Activated CD4-positive, CD25-positive, alpha-beta regulatory T cell (primary cell): ENCODE measurements at places on chromosomes 1 and 21.

GRCh38 chr1:179776831-179777230 lies 33.7 kb downstream of the FAM163A start:
- no peak for DNase-seq

GRCh38 chr1:232590744-232591082 lies 39.2 kb downstream of the SIPA1L2 start:
- no peak for DNase-seq

DNA sequence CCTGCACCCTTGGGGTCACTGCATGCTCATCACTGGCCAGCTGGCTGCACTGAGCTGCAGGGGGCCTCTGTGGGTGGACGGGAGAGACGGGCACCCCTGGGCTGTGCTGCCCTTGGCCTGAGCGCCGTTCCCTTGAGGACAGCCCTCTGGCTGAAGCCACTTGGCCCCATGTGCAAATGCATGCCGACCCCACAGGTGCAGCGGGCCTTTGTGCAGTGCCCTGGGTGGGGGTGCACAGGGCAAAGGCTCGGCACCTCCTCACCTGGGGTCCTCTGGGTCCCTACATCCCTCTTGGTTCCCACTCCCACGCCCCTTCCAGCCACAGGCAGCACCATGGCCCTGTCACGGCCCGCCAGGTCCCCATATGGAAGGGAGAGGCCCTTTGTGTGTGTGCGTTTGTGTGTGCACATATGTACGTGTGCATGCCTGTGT lies 41.3 kb downstream of the COQ8A start:
- DNase-seq: no peak

- DNase-seq: no peak
Measured at GRCh38 chr1:36472656-36473055, 8.5 kb upstream of the MRPS15 start.

GRCh38 chr1:155940482-155940992 lies 901 bp upstream of the RXFP4 start:
- DNase-seq: no peak

DNA sequence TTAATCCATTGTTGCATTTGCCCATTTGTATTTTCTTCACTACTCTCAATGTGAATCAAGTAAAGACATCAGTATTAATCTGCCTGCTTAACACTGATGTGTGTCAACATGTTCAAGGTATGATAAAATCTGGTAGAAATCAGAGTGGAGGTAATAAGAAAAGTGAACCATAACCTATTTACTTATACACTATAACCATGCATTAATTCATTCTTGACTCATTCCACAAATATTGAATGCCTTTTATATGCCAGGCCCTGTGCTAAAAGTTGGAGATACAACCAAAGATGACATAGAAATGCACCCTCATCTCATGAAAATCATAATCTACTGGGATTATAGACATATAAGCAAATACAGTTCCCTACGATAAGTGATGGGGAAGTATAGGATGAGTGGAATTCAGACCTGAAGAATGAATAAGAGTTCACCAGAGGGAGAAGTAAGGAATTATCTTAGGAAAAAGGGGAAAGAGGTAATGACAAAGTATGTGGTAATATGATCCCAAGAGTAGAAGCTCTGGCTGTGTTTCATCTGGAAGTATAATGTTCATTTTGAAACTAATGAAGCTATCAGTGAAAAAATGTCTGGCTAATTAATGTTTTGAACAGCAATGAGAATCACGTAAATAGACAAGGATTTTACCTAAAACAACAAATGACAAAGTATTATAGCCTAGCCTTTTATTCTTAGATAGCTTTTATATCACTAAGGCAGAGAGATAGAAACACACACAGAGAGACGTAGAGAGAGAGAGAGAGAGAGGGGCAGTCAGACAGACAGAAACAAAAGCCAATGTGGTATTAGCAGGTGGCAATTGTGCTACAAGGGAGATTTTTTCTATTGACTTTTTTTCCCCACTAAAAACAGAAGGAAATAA lies 7.0 kb upstream of the RWDD3 start:
- DNase-seq: no peak

DNA sequence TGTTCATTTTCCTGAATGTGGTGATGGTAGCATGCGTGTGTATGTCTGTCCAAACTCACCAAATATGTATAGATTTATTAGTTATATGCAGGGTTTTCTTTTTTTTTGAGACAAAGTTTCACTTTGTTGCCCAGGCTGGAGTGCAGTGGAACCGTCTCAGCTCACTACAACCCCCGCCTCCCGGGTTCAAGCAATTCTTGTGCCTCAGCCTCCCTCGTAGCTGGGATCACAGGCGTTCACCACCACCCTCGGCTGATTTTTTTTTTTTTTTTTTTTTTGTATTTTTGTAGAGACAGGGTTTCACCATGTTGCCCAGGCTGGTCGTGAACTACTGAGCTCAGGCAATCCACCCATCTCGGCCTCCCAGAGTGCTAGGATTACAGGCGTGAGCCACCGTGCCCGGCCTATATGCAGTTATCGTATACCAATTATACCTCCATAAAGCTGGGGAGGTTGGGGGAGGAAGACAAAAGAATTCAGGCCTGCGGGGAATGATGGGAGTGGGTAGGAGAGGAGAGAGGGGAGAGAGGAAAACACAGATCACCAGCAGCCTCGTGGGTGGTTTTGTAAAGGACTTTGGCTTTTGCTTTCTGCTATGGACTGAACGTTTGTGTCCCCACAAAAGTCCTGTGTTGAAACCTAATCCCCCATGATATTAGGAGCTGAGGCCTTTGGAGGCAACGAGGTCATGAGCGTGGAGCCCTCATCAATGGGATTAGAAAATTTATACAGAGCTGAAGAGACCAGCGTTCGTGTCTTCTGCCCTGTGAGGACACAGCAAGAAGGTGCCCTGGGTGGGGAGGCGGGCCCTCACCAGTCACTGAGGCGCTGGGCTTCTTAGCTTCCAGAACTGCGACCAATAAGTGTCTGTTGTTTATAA lies 4.4 kb upstream of the HNRNPU start:
- no peak for DNase-seq

DNA sequence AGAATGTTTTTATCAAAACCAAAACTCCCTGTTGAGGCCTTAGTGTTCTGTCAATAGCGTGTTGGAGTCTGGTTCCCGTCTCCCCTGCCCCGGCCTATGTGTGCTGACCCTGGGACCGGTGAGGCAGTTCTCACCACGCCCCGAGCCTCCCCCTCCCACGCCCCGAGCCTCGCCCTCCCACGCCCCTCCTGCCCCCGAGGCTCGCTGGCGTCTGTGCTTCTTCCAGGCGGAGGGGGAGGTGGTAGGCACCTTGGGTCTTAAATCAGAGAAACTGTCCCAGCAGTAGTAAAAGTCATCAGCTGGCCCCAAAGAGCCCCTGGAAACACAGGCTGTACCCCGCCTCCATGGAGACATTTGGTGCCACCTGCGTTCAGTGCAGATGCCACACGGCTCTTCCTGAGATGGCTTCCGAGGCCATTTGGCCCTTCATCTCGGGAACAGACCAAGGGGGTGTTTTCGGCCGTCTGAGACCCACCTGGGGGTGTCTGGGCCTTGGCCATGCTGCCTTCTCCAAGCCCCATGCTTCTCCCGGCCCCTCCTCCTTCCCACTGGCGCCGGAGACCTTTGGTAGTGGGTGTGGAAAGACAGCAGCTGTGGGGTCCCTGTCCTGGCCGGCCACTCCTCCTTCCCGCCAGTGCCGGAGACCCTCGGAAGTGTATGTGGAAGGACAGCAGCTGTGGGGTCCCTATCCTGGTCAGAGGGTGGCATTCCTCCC lies 44.7 kb downstream of the SKI start:
- DNase-seq: no peak

DNA sequence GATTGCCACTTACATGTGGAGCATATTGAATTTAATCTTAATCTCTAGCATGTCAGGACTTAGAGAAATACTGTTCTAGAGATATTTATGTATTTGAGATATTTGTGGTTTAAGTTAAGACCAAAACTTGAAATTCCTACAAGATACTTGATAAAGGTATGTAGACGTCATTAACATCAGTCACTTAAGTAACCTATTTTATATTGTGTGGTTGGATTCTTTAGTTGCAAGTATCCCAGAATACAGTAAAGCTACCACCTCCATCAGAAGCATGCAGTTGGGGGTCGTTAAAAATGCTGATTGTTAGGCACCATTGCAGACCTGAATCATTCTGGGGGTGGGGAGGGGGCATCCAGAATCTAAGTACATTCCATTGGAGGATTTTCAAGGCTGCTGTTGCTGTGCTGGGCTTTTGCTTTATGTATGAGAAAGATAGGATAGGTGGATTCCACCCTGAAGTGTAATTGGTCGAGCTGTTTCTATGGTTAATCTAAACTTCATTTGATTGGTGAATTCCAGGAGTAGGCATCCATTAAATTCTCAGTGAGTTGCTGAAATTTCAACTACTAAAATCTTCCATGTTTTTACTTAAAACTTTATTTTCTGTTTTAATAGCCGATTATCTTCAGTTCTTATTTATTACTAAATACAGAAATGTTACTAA lies 4.0 kb downstream of the H3-3A start:
- DNase-seq: no peak

GRCh38 chr1:175984813-175985212 lies 222.3 kb downstream of the COP1 start:
- no peak for DNase-seq

- no peak for DNase-seq
Measured at GRCh38 chr21:32726839-32727686, 750 bp downstream of the SYNJ1 start.

DNA sequence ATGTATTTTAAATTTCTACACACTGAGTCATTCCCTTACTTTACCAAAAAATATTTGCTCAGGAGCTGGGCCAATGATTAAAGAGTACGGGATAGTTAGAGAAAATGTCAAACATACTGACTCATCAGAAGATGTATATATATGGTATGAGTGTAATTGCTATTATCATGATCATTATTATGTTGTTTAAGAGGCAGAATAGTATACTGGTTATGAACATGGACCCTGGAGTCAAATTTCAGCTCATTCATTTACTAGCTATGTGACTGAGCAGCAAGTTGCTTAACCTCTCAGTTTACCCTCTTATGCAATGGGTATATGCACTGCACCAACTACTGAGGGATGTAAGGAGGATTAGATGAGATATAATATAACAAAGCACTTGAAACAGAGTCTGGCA lies 41.2 kb upstream of the USH2A start:
- DNase-seq: no peak

- peak; percentile 46 for DNase-seq
Measured at GRCh38 chr1:167555971-167556714, 2.6 kb upstream of the CREG1 start.

- DNase-seq: no peak
Measured at GRCh38 chr1:12549460-12550349, 68.3 kb downstream of the DHRS3 start.

GRCh38 chr21:42309753-42310213 lies 5.4 kb downstream of the TFF3 start:
- DNase-seq: peak; percentile 59

DNA sequence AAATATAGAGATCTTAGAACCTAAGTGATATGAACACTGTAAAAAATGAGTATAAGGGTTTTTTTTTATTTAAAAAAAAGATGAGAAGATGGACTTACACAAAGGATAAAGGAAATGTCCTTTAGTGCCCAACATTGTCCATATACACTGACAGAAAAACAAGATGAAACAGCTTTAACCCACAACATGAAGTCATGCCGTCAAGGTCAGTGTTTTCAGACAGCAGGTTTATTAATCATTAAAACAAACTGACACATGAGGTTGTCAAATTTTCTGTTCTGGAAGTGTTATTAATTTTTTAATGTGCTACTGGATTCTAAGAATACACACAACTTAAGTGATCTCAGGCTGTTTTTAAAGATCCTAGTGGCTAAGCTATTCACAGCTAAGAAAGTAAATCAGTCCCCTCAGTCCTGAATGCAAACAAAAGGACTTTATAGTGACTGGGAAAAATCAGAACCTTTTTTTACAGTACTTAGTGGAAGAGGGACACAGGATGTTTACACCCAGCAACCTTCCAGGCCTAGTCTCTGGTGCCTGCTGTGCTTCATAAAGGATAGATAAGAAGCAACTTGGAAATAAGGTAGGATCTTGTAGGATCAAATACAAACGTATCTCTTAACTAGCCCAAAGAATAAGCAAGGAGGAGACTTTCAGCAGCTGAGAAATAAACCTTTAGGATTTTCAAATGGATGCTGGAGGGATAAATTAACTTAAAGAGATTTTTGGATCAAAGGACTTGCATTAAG lies 21.9 kb upstream of the PKN2 start:
- DNase-seq: no peak

- no peak for DNase-seq
Measured at GRCh38 chr1:193070386-193070753, 11.0 kb downstream of the RO60 start.

DNA sequence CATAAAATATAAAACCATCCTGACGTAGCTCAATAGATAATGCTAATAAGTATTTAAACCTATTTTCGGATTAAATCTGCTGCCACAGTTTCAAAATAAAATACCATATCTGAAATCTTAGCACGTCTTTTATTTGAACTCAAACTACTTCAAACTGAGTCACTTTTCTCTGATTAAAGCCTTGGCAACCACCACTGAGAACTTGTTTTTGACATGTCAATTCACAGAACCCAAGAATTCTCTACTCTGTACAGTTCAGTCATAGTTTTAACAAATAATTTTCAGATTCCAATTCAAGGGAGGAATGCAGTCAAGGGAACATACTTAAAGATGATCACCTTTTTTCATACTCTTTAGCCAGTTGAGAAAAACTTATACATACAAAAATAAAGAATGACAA lies 643.2 kb downstream of the KCNT2 start:
- no peak for DNase-seq

- no peak for DNase-seq
Measured at GRCh38 chr1:40029608-40030007, 10.9 kb upstream of the CAP1 start.

GRCh38 chr1:59856725-59857338 lies 42.1 kb downstream of the HOOK1 start:
- no peak for DNase-seq

DNA sequence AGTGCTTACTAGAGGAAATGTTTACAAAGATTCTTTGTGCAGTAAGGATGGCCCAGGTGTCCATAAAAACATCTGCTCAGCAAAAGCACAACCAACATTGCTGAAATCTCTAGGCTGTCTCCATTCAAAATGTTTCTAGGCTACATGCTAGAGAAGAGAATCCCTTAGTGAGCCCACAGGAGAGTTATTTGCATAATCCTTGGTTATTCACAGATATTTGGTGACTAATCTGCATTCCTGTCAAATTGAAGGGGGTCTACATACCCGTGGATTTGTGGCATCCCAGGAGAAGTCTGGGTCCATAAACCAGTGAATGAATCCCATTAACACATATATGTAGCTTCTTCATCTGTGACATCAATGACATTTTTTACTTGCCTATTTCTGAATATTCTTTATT lies 261.3 kb upstream of the ESRRG start:
- DNase-seq: no peak

- no peak for DNase-seq
Measured at GRCh38 chr1:64097859-64098258, 105.6 kb upstream of the UBE2U start.

GRCh38 chr1:240189386-240189989 lies 97.8 kb downstream of the FMN2 start:
- no peak for DNase-seq
